ENCODE measurements at places on chromosomes 2 and 18.

- no peak for DNase-seq
Measured at GRCh38 chr2:186751790-186752189, 57.9 kb downstream of the FAM171B start.

DNA sequence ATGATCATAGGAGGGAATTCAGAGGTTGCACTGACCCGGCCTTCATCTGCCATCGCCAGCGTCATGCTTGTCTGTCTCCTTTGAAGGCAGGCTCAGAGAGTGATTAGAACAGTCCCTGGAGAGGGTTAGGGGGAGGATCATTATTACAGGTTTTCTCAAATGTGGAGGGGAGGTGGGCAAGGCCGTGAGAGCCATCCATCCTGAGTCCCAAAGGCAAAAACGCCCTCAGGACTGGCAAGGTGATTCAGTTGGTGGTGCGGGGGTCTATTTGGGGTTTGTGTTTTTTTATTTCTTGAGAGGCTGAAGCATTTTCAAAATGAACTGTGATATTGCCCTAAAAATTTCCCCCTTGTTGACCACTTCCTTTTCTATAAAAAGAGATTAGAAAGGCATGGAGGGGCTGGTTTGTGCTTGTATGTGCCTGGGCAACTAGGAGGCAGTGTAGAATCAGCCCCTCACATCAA, 39.3 kb upstream of the GYPC start:
- no peak for DNase-seq

DNA sequence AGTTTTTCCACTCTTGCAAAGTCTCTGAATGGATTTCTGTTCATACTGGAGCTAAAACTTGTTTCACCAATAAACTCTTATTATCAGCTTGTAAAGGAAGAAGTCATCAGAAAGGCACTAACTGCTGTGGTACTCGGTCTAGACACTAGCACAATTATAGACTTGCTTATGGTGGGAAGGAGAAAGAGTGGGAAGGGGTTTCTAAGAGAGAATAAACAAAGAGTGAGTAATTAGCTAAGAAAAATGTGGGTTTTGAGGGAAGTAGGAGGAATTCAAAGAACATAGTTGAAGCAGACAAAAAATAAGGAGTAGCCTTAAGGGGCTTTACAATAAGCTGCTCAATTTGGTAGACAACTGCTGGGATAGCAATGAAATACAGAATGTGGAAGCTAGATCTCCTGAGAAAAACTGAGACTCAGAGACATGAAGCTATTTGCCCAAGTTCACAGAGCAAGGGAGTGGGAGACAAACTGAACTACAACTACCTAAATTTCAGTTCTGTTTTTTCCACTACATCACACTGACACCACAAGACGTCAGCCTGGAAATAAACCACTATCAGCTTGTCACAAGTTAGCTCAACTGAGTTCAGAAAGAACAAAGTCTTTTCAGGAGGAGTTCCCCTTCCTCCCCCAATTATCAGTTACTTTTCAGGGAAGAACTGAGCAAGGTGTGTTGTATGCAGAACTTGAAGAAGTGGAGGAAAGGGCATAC, 59.7 kb downstream of the MAP4K3 start:
- no peak for DNase-seq

- no peak for DNase-seq
Measured at GRCh38 chr2:25257032-25257552, 84.6 kb downstream of the DNMT3A start.

GRCh38 chr2:206798000-206798399, 32.6 kb downstream of the FASTKD2 start:
- no peak for DNase-seq

DNA sequence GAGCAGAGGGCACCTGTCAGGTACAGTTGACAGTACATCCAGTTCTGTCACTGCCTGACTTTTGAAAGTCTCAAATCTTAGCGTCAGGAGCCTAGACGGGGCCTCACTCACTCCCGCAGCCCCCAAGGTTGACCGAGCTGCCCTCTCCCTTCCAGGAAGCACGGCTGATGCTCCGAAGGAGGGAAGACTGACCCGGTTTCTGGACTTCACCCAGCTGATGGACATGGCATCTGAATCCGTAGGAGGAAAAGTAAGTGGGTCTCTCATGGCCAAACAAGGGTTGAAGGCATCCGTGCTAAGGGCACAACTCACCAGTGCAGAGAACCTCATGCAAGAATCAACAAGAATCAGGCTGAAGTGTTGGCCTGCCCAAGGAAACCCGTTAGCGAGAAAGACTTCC, 12.9 kb downstream of the ALLC start:
- DNase-seq: no peak

DNA sequence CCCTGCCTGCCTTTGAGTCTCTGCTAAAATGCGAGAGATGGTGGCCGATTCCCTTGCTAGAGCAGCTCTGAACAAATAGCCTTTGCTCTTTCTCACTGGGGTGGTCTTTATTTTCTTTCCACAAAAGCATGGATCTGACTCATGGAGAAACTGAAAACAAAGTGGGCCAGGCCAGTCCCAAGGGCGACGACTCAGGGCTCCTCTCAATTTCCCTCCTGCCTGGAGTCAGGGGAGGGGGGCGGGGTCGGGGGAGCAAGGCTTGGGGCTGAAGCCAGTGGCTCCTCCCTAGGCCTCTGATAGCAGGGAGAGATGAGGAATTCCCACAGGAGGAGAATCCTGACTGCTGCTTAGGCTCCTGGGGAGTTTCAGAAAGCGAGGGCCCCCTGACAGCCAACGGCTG, 17.1 kb upstream of the IL1R2 start:
- no peak for DNase-seq

Data from activated CD4-positive, CD25-positive, alpha-beta regulatory T cell treated with anti-CD3 and anti-CD28 coated beads, Interleukin-2, amount 50 U/mL, for 16 hours (primary cell).